ENCODE measurements at places on chromosomes 7 and 10. TPM values are rescaled to one million over a fixed set of nuclear protein-coding genes. Genes with fewer than 3 reads are reported as not detected.

DNA sequence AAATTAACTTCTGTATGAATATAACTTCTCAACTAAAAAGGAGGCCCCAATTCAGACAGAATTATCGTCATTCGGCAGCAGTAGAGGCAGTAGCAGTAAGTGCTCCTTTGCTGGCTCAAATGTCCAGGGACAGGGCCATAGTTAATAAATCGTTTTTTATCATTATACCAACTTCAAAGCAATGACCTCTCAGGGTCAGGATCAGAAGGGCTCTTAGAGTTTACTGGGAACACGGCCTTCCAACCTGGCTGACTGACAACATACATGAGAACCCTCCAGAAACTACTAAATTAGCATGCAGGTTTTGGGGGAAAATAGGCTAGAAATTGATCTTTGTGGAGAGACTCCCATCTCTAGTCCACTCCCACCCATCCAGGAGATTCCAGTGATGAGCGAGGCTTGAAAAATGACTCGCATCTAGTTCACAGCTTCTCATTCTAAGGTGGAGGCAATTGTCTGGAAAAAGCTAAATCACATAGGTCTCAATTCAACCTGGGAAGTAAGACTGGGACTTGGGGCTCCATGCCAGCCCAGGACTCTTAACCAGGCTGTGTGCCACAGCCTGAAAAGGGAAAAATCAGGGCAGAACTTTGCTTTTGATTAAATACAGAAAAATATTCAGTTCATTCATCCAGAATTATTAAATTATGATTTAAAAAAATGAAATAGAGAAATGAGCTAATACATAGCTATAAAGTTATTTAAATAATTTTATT lies 84.6 kb downstream of the ABLIM1 start:
- DNase-seq, result no peak

The SLC13A1 gene
- not detected for total RNA-seq

The SFRP4 gene
- 54.2 TPM for total RNA-seq

GRCh38 chr10:60957667-60958221 lies 13.8 kb upstream of the RHOBTB1 start:
- DNase-seq, result no peak

DNA sequence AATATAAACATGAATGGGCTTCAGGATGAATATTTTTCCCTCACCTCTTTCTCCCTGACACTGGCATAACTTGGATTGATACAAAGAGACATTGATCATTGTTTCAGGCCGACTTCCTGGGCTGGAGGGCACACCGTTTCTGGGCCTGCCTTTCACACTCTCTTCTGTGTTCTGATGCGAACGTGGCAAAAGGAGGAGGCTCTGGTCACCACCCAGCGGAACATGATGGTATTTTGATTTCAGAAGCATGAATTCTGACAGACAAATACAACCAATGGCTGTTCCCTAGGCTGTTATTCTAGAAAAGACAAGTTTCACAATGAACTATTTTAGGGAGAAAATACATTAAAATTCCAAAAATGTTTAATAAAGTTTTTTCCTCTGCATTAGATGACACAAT lies 534.5 kb upstream of the MKI67 start:
- no peak for DNase-seq

GRCh38 chr7:4071370-4072058 lies 610.6 kb upstream of the FOXK1 start:
- no peak for DNase-seq

- DNase-seq, result no peak
Measured at GRCh38 chr10:101226491-101227428, 2.5 kb downstream of the LBX1 start.

All from fibroblast of lung (primary cell).